ENCODE measurements at places on chromosomes 7 and 10.

DNA sequence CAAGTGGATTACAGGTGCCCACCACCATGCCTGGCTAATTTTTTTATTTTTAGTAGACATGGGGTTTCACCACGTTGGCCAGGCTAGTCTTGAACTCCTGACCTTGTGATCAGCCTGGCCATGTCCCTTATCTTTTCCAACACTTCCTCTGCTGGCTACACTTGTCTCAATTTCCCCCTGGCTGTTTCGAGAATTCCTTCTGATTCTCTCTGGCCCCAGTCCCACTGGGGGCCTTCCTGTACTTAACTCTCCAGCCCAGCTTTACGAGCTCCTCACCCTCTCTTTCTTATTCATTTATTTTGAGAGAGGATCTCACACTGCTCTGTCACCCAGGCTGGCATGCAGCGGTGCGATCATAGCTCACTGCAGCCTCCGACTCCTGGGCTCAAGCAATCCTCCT lies 8.5 kb downstream of the EPHB4 start:
- DNase-seq: no peak

DNA sequence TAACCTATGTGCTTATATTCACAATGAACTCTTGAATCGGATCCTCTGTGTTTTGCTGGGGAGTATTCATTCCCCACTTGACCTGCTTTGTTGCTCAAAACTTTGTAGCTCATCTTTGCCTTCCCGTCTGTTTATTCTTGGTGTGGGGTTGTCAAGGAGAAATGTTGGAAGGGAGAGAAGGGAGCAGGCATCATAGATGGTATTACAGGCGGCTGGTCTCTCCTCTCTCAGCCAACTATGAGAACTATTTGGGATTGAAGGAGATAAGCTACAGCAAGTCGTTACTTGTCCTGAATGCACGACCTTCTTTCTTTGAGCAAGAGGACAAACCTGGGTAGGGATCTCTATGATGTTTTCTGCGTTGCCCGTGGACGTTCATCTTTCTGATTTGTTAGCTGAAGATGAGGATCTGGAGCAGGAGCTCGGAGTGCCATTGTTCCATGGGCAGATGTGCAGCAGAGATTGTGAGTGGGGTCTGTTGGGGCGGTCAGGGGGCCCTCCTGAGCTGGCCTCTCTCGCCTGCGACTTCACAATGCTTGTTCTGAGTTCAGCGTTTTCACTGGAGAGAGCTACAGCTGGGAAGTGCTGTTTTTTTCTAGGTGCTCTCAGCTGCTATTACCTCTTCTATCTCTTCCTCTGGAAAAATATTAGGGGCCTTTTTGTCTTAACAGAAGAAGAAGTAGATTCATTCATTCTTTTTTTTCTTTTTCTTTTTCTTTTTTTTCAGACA lies 126.9 kb upstream of the KLF6 start:
- DNase-seq: no peak

GRCh38 chr10:30438021-30438850 lies 4.3 kb downstream of the MAP3K8 start:
- DNase-seq: no peak

DNA sequence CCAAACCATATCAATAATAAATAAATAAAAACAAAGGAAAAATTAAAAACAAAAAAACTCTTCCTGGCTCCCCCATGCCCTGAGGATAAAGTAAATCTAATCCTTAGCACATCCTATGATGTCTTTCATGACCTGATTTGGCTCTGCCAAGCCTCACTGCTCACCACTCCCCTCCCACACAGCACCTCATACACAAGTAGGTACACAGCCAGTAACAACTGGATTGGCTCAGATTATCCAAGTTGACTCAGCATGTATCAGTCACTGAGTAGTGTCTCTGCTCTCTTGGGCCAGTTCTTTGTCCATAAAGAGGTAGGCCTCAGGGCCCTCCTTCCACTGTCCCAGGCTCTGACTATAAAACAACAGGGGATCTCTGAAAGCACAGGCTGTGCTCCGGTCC lies 99.6 kb downstream of the STRA8 start:
- DNase-seq: no peak

- no peak for DNase-seq
Measured at GRCh38 chr10:109915566-109915965, 7.7 kb downstream of the XPNPEP1 start.

- DNase-seq: peak; percentile 37
Measured at GRCh38 chr10:110803239-110803749, 68.4 kb upstream of the PDCD4 start.

GRCh38 chr7:140206616-140207389 lies 30.0 kb upstream of the KDM7A start:
- DNase-seq: no peak
